Suppressor macrophage treated with lipopolysaccharide for 1 hour (primary cell): ENCODE measurements at places on chromosomes 1 and 21.

GRCh38 chr1:188937965-188938551 is 1539.6 kb downstream of the BRINP3 start:
- DNase-seq, result no peak

- no peak for DNase-seq
These were observed 29.0 kb downstream of the PRMT2 start for GRCh38 chr21:46664316-46664995.

GRCh38 chr1:170711682-170712081 is 47.8 kb downstream of the PRRX1 start:
- DNase-seq, result no peak

DNA sequence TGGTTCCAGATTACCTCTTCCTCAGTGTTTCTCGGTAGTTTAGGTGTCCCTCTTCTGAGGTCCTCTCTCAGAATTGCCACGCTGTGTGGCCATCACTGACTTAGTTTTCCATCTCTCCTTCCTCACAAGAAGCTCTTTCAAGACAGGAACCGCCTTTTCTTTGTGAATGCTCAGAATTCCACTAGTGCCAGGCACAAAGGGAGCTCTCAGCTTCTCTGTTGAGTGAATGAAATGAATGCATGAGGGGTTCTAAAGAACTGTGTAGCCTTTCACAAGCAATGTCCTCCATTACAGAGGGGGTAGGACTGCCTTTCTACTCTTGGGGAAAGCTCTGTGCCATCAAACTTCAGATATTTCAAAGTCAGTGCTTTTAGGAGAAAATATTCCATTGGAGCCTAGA is 546.8 kb downstream of the RWDD3 start:
- no peak for DNase-seq
